NCI-H446 treated with DMSO at 0.1 percent for 48 hours (cell line): ENCODE measurements at places on chromosomes 16 and 17.

GRCh38 chr17:9932491-9932890, 27.4 kb upstream of the RCVRN start:
- no peak for DNase-seq

GRCh38 chr16:88360999-88361398, 21.8 kb upstream of the ZNF469 start:
- DNase-seq: no peak

DNA sequence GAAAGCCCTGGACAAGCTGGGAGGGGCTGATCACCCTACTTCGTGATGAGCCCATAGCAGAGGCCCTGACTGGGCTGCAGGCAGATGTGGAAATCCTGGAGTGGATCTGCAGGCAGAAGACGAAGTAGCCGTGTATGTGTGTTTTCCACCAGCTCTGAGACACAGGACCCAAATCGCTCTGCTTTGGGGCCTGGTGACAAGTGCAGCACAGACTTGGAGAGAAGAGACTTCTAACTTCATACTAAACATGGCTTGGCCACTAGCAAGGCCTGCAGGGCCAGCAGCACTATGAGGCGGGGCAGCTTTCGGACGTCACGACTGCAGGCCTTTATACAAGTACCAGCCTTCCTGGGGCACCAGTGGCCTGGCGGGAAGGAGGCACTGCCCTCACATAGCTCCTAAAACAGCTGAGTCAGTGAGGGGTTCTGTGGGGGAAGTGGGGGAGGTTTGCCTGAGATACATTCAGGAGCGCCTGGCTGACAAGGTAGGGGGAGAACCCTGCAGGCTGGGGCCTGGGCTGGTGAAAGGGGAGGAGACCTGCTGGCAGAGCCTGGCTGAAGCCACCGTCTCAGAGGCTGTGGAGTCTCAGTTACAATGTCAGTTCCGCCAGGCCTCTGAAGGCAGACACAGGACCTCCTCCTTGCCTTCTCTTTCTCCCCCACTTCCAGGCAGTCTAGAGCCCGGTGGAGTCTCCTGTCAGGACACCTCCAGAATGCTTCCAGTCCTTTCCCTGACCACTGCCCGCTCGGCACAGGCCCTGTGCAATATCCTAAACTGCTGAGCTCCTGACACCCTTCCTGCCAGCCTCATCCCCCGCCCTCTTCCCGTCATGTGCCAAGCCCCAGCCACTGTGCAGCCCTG, 73.4 kb downstream of the WSB1 start:
- DNase-seq: no peak

DNA sequence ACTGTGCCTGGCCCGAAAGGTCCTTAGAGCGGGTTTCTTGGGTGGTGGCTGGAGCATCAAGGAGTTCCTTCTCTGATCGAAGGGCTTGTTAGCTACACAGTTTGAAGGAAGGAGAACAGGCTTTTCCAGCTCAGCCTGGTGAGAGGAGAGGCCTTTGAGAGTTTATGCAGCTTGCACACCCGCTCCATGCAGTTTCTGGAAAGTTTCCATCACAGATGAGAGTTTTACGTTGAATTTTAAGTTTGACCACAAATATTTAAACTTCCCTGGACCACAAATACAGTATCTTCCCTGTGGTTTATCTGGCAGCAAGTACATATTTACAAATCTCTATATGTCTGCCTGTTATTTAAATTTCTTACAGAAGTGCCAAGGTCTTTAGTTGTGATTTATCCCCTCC, 56.8 kb downstream of the HIC1 start:
- no peak for DNase-seq

GRCh38 chr17:2881295-2881694, 85.1 kb downstream of the RAP1GAP2 start:
- no peak for DNase-seq

DNA sequence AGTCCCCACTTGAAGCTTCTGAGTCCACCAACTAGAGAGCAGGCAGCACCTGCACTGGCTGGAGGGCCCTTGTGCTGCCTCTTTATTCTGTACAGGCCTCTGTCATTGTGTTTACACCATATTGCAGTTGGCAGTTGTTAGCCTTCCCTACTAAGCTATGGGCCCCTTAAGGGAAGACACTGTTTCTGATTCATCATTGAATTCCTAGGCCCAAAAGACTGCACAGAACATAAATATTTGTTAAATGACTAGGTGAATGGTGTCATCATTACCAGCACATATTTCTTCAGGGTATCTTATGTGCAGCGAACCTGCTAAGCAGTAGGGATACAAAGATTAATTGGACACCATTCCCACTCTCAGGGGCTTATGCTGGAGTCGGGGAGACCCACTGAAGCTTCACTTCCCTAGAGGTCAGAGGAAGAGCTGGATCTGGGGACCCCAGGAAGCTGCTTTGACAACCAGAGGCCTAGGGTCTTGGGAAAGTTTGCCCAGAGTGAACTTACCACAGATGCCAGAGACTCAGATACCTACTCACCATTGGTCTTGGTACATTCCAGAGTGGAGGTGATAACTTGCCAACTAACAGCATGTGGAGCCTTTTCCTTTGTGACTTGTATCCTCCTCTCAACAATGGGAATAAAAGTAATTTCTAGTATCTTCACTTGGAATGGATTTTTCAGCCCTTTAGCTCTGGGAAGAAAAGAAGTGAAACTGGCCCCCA, 28.7 kb upstream of the DDX52 start:
- no peak for DNase-seq

GRCh38 chr17:47231866-47232265, 21.8 kb upstream of the ITGB3 start:
- no peak for DNase-seq

DNA sequence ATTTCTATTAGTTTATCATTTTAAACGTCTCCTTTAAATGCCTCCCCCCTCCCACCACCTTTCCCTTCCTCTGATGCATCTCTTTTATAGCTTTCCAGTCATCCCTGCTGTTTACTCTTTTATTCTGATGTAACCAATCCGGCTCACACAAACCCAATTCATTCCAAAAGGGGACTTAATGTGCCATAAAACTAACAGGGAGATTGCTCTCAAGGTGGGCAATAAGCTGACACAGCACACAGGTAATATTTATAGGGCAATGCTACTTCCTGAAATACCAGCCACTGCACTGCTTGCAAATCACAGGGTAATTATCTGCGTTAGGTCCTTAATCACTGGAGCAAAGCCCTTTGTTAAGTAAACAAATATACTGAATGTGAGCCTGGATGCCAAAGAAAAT, 23.3 kb upstream of the CA10 start:
- no peak for DNase-seq

DNA sequence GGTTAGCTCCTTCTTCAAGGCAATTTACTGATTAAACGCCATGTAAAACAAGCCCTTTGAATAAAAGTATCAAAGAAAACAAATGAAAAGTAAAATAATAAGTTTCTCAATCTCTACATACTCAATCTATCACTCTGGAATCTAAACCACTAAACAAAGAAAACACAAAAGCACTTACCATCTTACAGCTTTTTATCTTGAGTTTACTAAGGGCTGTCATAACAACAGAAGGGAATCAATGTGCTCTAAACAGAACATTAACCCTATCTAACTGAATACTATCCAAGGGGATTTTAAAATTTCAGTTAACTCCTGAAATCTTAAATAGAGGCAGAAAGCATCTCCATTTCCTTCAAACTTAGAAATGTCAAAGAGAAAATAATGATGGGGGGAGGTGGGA, 3.4 kb downstream of the SKA2 start:
- no peak for DNase-seq

GRCh38 chr17:69228018-69228417, 606 bp downstream of the ABCA10 start:
- no peak for DNase-seq

DNA sequence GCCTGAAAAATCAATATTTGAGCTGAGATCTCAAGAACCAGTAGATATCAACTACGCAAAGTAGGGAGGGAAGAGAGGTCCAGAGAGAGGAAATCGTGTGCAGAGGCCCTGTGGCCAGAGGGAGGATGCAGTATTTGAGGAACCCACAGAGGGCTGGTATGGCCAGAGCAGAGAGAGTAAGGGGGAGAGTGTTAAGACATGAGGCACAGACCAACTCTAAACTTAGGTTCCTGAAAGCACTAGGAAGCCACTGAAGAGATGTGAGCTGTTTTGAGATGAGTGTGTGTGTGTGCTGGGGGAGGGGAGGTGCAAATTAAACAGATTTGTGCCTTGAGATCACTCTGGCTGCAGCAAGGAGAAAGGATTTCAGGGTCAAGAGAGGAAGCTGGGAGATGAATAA, 10.9 kb downstream of the SLC13A2 start:
- DNase-seq: no peak

GRCh38 chr17:78923660-78924453, 1.3 kb downstream of the TIMP2 start:
- DNase-seq: no peak

DNA sequence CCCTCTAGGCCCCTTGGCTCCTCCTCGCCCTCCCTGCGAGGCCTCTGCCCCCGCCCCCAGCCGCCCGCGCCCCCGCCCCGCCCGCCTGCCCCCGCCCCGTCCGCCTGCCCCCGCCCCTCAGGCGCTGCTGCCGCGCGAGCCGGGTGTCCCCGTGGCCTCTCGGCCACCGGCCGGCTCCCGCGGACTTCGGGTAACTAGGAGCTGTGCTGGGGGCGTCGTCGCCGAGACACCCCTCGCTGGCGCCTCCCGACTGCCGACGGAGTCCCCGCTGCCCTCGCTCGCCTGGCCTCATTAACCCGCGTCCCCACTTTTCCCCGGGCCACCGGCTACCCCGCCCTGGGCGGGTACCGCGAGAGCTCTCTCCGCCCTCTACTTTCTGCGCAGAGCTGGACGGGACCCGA, at the start of gene TLCD1:
Gene TLCD1, minus strand, starts transcription at position 8 of the 401 bp plus-strand sequence. CDS start 136 bp downstream, outside the sequence.
- DNase-seq: no peak

- DNase-seq: no peak
These were observed 541 bp downstream of the CCL3 start for GRCh38 chr17:36089339-36089865.

DNA sequence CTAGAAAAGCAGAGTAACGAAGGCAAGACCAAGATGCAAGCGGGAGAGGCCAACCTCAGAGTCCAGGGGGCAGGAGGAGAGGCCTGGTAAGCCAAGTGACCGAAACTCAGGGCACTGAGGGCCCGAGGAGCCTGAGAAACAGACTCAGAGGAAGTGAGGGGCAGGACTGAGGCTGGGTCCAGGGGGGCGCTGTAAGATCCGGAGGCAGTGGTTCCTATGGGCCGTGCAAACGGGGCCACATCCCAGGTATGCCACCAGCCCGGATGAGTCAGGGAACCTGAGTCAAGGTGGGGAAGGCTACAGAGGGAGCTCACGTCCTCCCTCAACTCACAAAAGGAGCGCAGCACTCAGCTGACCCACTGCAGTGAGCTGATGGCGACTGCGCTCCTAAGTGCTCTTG, 8.3 kb downstream of the ZDHHC7 start:
- no peak for DNase-seq

DNA sequence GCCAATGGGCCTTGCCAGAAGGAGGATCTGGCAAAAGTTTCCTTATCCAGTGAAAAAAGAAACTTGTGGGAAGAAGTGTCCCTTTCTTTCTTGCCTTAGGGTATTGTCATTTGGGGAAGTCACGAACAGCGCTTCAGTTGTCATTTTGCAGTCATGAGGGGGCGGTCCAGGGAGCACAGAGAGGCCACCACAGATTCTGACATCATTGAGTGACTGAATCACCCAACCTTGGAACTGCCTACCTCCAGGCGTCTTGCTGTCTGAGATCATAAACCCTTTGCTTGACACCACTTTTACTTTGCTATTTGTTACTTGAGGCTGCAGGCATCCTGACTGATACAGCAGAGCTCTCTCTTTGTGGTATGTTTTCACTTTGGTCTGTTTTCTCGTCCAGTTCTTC, 3.1 kb upstream of the WSCD1 start:
- no peak for DNase-seq

- DNase-seq: no peak
These were observed 6.1 kb downstream of the MT1H start for GRCh38 chr16:56675685-56676210.

- DNase-seq: no peak
These were observed 163.3 kb downstream of the KCNJ2 start for GRCh38 chr17:70332356-70333210.

DNA sequence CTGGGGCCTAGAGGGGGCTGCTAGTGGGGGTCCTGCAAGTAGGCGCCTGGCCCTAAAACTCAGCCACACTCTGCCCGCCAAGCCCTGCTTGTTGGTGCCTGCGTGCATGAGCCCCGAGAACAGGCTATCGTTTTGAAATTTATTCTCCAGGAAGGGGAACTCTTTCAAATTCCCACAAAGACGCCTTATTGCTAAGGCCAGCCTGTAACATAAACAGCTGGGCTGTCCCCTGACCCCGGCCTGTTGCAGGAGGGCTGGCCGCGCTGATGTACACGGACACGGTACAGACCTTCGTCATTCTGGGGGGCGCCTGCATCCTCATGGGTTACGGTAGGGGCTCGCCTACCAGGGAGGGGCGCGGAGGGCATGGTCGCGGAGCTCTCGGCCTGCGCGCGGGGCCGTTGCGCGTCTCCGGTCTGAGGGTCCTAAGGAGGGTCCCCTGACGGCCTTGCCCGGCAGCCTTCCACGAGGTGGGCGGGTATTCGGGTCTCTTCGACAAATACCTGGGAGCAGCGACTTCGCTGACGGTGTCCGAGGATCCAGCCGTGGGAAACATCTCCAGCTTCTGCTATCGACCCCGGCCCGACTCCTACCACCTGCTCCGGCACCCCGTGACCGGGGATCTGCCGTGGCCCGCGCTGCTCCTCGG, 4.3 kb downstream of the SLC5A2 start:
- DNase-seq: no peak

- no peak for DNase-seq
These were observed 776 bp downstream of the LRRC75A start for GRCh38 chr17:16491131-16491702.

GRCh38 chr16:265711-266110, 10.0 kb downstream of the RGS11 start:
- DNase-seq: no peak

DNA sequence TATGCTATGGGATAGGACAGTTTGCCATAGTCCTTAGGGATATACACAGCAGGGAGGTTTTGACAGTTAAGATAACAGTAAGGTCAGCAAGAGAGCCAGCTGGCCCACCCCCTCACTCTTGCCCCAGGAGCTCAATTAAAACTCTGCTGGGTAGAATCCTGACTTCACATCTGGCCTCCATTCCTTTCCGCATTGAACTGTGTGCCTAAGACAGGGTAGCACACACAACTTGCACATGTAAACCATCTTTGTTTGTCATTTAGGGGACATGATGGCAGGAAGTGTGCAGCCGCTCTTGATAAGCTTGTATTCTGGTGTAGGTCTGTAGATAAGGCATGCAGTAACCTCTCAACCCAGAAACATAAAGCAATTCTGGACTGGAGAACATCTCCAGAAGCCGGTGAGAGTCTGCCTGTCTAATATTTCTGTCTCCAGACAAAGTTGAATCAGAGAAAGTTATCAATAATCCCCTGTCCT, 5.2 kb downstream of the MINK1 start:
- no peak for DNase-seq

DNA sequence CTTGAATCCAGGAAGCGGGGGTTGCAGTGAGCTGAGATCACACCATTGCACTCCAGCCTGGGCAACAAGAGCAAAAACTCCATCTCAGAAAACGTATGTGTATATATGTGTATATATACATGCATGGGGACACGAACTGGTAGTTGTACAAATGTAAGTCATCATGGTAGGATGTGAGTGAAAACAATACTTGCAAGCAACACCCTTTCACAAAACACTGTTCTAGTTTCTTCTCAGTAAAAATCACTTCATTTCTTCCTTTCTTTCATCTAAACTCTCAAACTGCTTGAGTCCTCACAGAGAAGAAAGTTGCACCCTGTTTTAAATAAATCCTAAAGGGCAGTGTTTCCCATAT, 51.8 kb downstream of the METTL16 start:
- no peak for DNase-seq
